Testis (tissue), 5 donors: ENCODE measurements at places on chromosomes 2 and 18. TPM values are rescaled to one million over a fixed set of nuclear protein-coding genes. Genes with fewer than 3 reads are reported as not detected.

Gene POTEC
- total RNA-seq, result 31.5 TPM

Gene CRYGD
- total RNA-seq, result not detected

Gene CNGA3
- 1.1 TPM for total RNA-seq

- H3K36me3 ChIP-seq, result no peaks in the 10 kb centered on the region
- no peak overlapping the region for H3K4me3 ChIP-seq
- H3K27ac ChIP-seq, result no peak overlapping the region
- H3K27me3 ChIP-seq, result no peaks in the 10 kb centered on the region
- DNase-seq, result no peak
Measured at GRCh38 chr2:133390156-133390555, 178.1 kb downstream of the NCKAP5 start.

- H3K4me3 ChIP-seq, result no peak overlapping the region
- H3K27ac ChIP-seq, result no peak overlapping the region
- H3K4me1 ChIP-seq, result no peaks in the 10 kb centered on the region
- H3K36me3 ChIP-seq, result no peaks in the 10 kb centered on the region
- DNase-seq, result no peak
Measured at GRCh38 chr2:75134860-75135259, 64.5 kb downstream of the TACR1 start.

DNA sequence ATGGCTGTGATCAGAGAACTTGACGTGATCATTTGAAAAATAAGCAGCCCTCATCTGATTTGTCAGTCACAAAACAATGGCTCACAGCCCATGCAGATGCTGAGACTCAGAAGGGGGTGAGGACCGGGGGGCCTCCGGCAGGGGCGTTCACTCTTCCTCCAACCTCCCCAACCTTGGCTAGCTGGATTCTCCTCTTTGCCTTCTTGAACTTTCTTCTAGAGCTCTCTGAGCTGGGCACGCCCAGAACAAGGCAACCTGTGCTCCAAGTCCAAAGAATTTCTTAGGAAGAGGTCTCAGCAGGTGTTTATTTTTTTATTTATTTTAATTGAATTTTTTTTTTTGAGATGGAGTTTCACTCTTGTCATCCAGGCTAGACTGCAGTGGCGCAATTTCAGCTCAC lies 16.4 kb downstream of the EDAR start:
- no peak overlapping the region for H3K4me3 ChIP-seq
- no peak overlapping the region for H3K27ac ChIP-seq
- no peaks in the 10 kb centered on the region for H3K4me1 ChIP-seq
- H3K27me3 ChIP-seq, result no peaks in the 10 kb centered on the region
- no peak for DNase-seq

GRCh38 chr2:216553482-216554240 lies 55.0 kb downstream of the RPL37A start:
- H3K4me3 ChIP-seq, result no peak overlapping the region
- no peaks in the 10 kb centered on the region for H3K27me3 ChIP-seq
- no peak for DNase-seq
- H3K36me3 ChIP-seq, result no peaks in the 10 kb centered on the region
- H3K4me1 ChIP-seq, result peaks cover 12% of the 10 kb centered on the region
- H3K27ac ChIP-seq, result no peak overlapping the region

DNA sequence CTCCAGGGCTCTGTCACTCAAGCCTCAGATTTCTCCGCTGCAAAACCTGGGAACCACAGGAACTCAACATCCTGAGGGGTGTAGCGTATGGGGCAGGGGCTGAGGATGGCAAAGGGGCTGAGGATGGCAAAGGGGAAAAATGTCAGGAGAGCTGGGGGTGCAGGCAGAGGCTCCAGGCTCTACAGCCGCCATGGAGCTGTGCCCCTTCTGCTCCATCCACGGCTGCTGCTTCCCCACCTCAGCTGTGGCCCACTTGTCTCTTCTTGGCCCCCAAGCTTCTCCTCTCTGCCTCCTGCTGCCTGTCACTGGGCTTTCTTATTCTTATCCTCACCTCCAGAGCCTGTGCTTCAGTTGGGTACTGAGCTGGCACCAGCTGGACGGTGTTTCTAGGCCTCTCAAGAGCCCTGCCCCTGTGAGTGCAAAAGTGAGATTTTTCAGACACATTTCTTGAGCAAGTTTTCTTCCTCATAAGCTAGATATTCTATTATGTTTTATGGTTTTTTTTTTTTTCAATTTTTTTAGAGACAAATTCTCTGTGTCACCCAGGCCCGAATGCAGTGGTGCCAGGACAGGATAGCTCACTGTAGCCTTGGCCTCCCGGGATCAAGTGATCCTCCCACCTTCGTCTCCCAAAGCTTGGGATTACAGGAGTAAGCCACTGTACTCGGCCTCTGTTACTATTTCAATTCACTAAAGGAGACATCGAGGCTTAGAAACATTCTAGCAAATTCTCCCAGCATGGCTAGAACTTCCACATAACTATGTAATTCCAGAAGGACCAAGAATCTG lies 49.0 kb downstream of the MARCO start:
- H3K27me3 ChIP-seq, result no peaks in the 10 kb centered on the region
- H3K4me1 ChIP-seq, result no peaks in the 10 kb centered on the region
- DNase-seq, result no peak
- no peak overlapping the region for H3K4me3 ChIP-seq
- H3K36me3 ChIP-seq, result no peaks in the 10 kb centered on the region

DNA sequence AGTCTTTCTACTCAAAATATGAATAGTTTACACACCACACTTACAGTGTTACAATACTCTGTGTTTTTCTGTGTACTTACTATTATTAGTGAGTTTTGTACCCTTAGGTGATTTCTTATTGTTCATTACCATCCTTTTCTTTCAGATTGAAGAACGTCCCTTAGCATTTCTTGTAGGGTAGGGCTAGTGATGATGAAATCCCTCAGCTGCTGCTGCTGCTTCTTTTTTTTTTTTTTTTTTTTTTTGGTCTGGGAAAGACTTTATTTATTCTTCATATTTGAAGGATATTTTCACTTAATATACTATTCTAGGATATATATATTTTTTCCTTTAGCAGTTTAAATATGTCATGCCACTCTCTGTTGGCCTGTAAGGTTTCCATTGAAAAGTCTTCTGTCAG lies 29.0 kb upstream of the SERPINB2 start:
- H3K4me1 ChIP-seq, result no peaks in the 10 kb centered on the region
- no peaks in the 10 kb centered on the region for H3K27me3 ChIP-seq
- DNase-seq, result no peak
- no peak overlapping the region for H3K27ac ChIP-seq
- H3K4me3 ChIP-seq, result no peak overlapping the region
- H3K36me3 ChIP-seq, result no peaks in the 10 kb centered on the region

DNA sequence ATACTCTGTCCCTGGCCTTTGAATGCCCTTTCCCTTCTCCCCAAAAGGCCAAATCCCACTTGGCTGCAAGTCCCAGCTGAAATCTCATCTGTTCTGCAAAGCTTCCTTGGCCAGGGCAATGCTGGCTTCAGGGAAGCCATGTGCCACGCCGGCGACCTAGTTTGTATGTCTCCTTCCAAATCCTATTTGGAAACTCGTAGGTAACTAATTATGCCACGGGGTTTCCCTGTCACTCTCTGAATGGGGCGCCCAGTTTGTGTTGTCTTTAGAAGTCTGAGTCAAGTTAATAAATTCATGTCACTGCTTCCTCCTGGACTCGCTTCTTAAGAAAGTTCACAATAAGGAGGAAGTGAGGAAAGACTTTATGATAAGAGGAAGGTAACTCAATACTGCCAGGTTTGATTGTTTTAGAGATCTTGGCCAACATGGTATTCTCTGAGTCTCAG lies 19.1 kb downstream of the FHL2 start:
- H3K36me3 ChIP-seq, result no peaks in the 10 kb centered on the region
- H3K27me3 ChIP-seq, result no peaks in the 10 kb centered on the region
- DNase-seq, result no peak
- H3K4me3 ChIP-seq, result no peak overlapping the region
